ENCODE measurements at places on chromosomes 1 and 21. TPM values are rescaled to one million over a fixed set of nuclear protein-coding genes. Genes with fewer than 3 reads are reported as not detected.

The DIRAS3 gene
- total RNA-seq: 3.4 TPM

- DNase-seq: no peak
Observed at GRCh38 chr1:71039661-71040262, 7.9 kb downstream of the PTGER3 start.

GRCh38 chr1:94332952-94333351, 85.2 kb upstream of the ABCD3 start:
- DNase-seq: peak; percentile 81

DNA sequence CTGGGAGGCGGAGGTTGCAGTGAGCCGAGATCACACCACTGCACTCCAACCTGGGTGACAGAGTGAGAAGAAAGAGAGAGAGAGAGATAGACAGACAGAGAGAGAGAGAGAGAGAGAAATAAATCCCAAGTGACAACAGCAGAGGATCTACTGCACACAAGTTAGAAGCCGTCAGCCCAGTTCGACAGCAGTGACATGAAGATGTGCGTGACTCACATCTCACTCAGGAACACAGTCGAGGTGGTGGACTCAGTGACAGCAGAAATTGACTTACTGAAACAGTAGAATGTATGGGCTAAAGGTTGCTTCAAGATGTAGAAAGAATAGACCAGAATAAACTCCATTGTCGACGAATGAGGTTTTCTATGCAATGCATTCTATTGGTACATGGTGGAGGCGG, 77.0 kb upstream of the KRTAP19-8 start:
- DNase-seq: no peak

The SOX13 gene
- total RNA-seq: 5.7 TPM

DNA sequence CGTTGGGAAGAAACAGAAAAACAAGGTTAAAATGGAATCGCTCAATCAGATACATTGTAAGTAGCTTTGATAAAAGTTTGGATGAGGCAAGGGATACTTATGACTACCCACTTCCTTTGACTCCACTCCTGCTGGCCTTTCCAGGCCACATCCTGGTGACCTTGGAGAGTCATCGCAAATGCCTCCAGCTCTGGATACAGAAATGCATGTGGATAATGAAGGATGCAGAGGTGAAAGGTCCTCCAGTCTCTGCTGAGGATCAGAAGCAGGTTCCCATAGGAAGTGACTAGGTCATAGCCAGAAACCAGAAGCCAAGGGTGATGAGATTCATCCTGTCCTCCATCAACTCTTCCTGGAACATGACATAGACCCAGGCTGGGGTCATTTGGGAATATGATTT, 6.2 kb upstream of the CAMK1G start:
- peak; percentile 83 for DNase-seq

DNA sequence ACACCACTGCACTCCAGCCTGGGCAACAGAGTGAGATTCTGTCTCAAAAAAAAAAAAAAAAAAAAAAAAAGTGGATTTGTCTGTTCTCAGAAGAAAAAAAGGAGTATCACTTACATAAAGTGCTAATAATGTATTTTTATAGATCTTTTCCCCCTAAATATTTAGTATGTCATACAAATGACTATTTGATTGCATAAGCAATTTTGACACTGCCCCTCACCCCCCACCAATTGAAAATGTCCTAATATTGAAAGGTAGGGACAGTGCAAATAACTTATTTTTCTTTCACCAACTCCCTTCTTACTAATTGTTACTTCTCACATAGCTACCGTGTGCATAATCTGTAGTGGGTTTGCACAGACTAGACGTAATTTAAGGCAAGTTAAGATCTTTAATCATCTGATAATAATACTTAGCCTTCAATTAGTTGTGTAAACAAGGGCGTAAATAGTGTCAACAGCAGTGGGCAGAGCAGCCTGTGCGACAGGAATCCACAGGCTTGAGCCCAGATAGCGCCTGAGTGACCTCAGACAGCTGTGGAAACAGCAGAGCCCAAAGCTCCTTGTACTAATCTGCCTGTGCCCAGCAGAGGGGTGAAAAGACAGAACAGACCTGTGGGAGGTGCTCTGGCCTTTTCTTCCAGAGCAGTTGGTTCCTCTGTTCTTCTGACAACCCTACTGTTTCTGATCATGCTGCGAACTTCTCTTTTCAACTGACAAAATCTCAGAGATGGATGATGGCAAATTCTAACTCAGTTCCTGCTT, 4.5 kb upstream of the IER5 start:
- peak; percentile 53 for DNase-seq

The CASP9 gene
- total RNA-seq: 3.9 TPM

The TMEM52 gene
- total RNA-seq: 0.20 TPM

The CRB1 gene
- not detected for total RNA-seq

The TMEM82 gene
- total RNA-seq: not detected

The ETNK2 gene
- 6.9 TPM for total RNA-seq

DNA sequence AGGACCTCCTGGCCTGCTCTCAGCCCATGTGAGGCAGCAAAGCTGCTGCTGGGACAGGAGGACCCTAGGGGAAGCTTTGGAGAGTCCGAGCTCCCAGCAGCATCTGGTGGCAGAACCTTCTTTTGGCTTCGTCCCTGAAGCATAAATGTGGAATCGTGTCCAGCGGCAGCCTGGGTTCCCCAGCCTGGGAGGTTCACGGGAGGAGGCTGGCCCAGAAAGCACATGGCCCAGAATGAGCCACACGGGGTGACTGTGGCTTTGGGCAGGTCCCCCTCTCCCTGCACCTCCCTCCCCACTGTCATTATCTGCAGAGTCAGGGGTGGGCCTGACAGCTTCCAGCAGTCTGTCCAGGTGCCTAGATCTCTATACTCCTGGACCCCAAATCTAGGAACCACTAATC, 318.1 kb upstream of the VAMP3 start:
- no peak for DNase-seq

DNA sequence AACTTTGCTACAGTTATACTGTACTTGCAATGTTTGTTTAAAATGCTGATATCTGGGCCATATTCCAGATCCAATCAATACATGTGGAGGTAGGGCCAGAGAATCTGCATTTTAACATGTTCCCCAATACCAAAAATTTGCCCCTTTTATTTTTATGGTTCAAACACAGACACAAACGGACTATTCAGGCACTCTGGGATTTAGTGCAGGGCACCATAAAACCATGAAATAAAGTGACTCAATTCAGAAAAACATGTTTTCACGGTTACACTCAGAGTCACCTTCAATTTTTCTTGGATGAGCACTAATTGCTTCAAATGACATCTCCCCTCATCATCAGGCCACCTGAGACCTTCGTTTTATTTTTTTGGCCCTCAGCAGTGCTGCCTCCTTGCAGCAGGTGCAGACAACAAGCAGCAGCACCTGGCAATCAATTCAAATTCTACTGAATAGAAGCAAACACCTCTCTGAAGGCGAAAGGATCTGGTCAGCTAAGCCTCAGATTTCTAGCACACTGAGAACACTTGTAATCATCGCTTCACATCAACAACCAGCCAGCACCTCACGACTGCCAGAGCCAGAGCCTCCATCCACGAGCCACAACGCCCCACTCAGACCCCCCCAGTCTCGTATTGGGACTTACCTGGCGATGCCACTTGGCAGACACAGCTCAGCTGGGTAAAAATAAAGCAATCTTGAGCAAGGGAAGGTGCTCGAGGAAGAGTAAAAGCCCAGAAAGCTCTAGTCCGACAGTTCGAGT, 1.1 kb downstream of the ERO1B start:
- peak; percentile 4 for DNase-seq

GRCh38 chr21:34190576-34191321, 117.4 kb downstream of the MRPS6 start:
- no peak for DNase-seq

DNA sequence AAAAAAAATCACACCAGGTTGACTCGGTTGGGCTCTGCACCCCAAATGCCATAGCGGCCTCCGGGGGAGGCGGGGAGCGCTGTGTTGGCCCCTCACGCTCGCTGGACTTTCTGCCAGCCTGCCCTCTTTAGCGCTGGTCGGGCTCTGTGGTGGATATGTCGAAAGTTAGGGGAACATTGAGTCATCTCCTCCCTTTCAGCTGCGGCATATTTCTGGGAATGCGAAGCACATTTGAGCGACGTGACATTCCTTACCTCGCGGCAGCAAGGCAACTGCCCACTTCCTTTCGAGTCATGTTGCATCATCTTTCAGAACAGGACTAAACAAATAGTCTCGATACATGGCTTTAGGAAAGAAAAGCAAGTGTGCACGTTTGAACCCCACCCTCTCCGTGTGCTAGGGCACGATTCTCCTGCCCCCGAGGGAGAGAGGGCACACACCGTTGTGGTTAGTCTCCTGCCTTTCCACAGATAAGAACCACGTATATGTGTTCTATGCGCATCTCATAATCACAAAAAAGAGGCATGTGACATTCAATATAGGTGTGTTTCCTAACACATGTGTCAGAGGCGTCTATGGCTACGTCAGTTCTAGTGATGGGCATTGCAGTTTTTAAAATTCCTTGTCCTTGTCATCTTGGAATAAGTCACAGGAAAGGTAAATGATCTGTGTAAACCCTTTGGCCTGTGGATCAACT, 105.9 kb upstream of the SLC45A1 start:
- peak; percentile 56 for DNase-seq

DNA sequence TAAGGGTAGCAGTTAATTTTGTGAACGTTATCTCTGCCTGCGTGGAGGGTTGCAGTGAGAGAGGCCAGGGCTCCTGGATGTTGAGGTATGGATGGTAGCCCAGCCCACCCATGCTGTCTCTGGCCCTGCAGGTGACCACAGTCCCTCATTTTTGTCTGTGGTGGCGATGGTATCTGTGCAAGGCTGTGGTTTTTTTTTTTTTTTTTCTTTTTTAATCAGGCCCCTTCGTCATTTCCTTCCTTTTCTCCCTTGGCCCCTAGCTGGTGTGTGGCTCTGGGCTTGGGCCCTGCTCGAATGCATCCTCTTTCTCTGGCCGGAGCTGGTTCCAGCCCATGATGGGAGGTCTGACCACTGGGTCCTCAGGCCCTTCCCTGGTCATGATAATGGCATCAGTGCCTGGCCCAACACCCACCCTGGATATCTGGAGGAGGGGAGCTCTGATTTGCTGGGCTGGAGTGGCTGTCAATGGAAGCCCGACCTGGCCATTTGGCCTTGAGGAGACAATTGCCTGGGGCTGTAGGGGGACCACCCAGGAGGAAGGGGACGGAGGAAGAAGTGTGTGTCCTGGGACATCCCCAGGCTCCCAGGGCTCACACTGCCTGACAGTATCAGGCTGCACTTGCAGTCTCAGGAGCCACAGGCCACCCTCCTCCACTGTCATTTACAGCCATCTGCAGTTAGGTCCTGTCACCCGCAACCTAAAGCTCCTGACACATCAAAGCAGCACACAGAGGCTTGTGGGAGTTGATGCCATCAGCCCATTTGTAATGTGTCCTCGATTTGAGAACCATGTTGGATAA, 8.1 kb upstream of the RNF187 start:
- peak; percentile 20 for DNase-seq

The BCAN gene
- total RNA-seq: not detected

GRCh38 chr1:113282008-113282892, 108.1 kb upstream of the MAGI3 start:
- DNase-seq: no peak

DNA sequence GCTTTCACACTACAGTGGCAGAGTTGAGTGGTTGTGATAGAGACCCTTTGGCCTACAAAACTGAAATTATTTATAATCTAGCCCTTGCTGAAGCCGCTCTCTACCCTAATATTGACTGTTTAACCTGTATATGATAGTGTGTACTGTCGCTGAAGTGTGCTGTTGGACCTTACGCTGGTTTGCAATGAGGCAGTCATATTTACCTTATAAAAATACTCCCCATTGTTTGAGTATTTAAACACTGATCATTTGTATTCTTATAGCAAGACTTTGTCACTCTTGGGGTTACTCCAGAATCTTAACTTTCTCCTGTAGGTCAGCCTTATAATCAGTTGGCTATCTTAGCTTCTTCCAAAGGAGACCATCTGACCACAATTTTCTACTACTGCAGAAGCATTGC, 56.3 kb downstream of the SMG7 start:
- DNase-seq: no peak

The UQCRHL gene
- 3.3 TPM for total RNA-seq

The HDGF gene
- total RNA-seq: 88.5 TPM

GRCh38 chr1:57007948-57008347, 42.1 kb upstream of the C8B start:
- no peak for DNase-seq

DNA sequence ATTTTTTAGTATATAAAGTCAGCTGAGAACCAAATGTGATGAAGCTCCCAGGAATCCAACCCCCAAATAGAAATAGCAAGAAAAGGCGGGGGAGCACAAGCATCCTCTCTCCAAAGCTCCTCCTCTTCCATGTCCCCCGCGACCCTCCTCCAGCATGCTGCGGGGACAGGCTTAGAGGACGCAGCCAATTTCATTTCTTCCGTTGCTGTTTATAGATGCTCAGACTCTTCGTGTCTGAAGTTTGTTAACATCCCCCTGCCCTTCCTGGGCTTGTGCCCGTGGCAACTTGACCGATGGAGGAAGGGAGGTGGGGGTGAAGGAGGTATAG, 754 bp upstream of the NPPA start:
- DNase-seq: no peak

- DNase-seq: no peak
Observed at GRCh38 chr1:55316502-55316901, 101.3 kb upstream of the USP24 start.

All from lung microvascular endothelial cell (primary cell).